ENCODE measurements at places on chromosomes 12 and 14.

- DNase-seq: no peak
Measured at GRCh38 chr12:48106681-48107613, 1.1 kb upstream of the SENP1 start.

DNA sequence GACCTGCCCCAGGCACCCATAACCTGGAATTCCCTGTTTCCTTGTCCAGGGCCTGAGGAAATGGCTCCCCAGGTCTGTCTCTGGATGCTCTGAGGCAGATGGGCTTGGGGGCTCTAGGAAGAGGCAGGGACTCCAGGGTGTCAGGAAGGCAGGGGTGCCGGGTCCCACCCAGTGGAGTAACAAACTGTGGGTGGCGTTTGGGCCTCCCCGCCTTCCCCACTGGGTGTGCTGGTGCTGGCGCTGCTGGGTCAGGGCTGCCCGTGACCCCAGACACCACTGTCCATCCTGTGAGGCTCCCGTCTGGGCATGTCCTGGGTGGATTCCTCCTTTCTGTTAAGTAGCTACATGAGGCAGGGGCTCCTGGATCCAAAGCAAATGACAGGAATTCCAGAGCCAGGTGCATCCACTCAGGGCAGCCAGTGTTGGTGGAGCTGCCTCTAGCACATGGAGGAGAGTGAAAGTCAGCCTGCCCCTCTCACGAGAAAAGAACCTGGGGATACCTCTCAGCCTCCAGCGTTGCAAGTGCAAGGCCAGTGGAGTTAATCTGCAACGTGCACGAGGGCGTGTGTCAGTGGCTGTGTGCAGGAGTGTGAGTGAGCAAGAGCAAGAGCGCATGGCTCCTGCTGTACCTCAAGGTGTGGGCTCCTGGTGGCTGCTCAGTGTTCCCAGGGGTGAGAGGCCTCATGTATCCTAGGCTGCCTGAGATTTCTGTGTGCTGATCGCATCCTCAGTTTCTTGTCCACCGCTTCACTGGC is 403.1 kb downstream of the TMEM121 start:
- DNase-seq: no peak

DNA sequence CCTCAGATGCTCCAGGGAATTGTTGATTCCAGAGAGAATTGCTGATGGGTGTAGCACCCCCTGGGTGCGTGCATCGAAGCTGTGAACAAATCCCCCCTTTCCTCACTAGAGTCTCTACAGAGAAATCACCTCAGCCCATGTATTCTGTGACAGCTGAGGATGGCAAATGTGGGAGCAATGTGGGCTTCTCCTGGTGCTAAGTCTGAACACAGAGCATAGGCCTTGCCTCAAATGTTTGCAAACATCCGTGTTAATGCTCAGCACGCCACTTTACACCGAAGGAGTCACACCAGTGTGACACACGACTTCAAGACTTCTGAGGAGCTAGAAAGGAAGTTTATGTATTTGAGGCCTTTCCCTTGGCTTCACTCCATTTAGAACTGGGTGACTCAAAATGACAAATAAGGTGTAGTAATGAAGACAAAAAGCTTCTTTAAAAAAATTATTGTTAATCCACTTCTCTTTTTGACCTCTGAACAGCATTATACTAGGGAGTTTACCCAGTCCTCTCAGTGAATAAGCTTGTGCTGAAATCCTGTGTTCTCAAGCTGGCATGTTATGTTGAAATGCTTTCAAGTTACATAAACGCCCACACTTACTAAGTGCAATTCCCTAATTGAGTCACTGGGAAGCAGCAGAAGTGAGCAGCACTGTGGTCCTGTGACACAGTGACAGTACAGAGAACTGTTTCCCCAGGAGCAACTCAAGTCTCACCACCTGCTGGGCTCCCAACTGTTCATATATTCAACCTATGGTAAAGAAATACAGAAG is 92.9 kb downstream of the FAR2 start:
- peak; percentile 59 for DNase-seq

GRCh38 chr14:74671789-74672188 is 41.1 kb downstream of the AREL1 start:
- DNase-seq: peak; percentile 82

DNA sequence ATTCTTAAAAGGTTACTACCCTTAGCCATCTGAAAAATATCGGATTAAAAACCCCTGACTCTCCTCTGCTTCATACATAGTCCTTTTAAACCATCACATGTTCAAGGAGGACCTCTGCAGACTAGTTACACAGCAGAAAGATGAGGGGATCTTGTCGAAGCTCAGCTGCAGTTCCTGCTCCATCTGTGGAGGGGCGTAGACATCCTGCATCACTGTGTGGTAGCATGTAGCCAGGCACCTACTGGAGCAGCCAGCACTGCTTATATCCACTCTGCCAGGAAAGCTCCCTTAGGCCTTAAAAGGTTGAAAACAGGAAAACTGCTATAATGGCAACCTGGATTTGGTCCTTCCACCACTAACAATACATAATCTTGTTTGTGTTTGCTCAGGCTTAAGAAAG is 57.6 kb upstream of the STRN3 start:
- DNase-seq: no peak

Data from astrocyte of the spinal cord (primary cell).